Islet precursor cell (in vitro differentiated cells): ENCODE measurements at places on chromosomes 7 and 10.
A peak's percentile ranks its signal among the peaks of the same experiment; 100 is the strongest.

GRCh38 chr7:81190997-81191768 lies 272.3 kb upstream of the SEMA3C start:
- DNase-seq = no peak

DNA sequence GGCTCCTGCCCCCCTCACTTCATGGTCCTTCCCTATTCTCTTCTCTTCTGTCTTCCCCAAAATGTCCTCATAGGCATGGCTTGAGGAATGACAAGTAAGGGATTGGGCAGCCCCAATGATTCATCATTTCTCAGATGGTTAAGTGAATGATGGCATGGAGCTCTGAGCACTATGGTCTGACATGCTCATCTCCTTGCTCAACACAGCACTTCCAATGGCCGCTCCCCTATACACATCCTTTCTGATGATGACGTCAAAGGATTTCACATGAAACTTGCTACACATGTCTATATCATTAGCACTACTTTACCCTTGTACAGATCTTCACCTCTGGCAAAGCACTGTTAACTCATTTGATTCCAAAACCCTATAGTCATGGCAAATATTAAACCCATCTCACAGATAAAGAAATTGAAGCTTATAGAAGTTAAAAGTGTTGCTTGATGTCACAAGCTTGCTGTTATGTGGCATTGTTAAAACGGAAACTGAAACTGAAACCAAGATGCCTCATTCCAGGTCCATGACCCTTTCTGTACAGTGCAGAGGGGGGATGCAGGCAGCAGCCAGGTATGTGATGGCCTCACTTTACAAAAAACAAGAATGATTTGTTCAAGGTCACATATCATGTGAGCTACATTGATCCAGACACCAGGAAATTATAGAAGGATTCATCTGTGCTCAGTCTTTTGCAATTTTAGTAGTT lies 90.0 kb upstream of the PLXNA4 start:
- DNase-seq = peak; percentile 10

- DNase-seq = no peak
Observed at GRCh38 chr10:91328320-91328984, 81.7 kb upstream of the HECTD2 start.

- DNase-seq = peak; percentile 52
Observed at GRCh38 chr7:131931370-131931769, 374.9 kb upstream of the PODXL start.

DNA sequence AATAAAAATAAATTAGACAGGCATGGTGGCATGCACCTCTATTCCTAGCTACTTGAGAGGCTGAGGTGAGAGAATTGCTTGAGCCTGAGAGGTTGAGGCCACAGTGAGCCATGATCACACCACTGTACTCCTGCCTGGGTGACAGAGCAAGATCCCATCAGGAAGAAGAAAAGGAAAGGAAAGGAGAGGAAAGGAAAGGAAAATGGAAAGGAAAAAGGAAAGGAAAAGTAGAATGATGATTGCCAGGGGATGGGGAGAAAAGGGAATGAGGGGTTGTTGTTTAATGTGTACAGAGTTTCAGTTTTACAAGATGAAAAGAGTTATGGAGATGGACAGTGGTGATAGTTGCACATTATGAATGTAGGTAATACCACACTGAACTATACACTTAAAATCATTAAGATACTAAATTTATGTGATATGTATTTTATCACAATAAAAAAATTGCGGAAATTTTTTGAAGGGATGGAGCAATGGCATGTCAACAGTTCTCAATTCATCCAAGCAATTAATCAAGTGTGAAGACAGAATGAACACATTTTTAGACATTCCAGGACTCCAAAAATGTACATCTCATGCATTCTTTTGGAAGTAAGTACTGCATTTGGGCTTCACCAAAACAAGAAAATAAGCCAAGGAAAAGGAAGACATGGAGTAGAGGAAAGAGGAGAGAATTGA lies 44.3 kb downstream of the IL6 start:
- DNase-seq = no peak

- DNase-seq = no peak
Observed at GRCh38 chr10:11179516-11180105, 161.9 kb downstream of the CELF2 start.

GRCh38 chr7:136677471-136678365 lies 190.7 kb upstream of the CHRM2 start:
- DNase-seq = peak; percentile 90

DNA sequence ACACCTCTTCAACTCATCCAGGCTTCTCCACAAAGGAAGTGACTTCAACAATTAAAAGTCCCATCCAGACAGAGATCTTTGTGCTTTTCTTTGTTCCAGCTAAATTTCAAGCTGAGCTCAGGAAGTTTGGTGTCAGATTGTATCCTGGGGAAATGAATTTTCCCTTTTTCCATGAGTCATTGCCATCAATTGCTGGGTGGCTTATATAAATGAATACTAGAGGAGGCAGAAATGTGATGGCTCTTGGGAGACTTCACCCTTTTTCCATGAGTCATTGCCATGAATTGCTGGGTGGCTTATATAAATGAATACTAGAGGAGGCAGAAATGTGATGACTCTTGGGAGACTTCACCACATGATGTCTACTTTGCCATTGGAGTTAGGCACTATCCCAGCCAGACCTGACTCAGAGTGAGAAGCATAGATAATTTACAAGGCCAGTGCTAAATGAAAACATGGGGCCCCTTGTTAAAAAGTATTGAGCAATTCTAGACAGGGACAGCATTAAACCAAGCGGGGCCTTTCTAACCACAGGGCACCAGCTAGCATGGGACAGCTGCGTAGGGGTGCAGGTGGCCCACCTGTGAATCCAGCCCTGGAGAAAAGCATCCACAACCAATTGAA lies 339.2 kb upstream of the PODXL start:
- DNase-seq = peak; percentile 52

GRCh38 chr10:97573672-97574071 lies 1.1 kb downstream of the ANKRD2 start:
- DNase-seq = no peak

DNA sequence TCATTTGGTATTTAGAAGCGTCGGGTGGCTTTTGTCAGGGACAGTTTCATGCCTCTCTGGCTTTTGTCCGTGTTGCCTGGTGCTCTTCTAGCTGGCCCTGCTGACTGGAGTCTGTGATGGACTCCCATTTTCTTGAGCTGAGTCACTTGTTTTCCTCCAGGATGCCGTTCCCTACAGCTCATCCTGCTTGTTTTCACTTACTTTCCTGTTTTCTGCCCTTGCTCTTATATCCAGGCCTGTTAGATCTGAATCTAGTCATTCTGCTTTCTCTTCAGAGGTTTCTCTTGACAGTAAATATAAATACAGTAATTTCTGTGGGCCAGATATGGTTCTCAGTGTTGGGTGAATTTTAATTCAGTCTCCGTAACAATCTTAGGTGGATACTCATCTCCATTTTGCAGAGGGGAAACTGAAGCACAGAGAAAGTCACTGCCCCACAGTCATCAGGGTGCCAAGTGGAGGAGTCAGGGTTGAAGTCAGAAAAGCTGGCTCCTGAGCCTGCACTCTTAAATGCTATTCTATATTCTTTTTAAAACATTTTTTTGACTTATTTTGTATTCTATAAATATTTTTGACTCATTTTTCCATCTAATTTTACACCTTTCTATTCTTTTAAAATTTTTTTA lies 85.4 kb downstream of the CCNY start:
- DNase-seq = peak; percentile 94

- DNase-seq = no peak
Observed at GRCh38 chr10:119705434-119705831, 20.4 kb upstream of the INPP5F start.

- DNase-seq = peak; percentile 67
Observed at GRCh38 chr7:91267171-91267955, 3.1 kb downstream of the FZD1 start.

DNA sequence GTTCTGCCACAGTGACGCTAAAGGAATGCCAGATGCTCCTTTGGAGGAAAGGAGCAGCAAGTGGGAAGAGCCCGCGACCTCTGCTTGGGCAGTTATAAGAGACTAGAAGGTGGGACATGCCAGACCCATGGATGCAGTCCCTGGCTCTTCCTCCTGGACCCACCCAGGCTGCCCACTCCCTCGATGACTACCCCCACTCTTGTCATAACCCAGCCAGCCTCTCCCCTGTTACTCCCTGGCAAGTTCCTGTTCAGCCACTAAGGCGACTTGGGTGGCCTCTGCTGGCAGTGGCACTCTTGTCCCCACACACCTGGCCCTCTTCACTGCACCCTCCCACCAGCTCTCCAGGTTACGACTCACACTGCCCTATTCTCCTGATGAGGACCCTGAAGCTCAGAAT lies 33.5 kb downstream of the COL13A1 start:
- DNase-seq = no peak

GRCh38 chr7:99897322-99898022 lies 20.6 kb upstream of the OR2AE1 start:
- no peak for DNase-seq

DNA sequence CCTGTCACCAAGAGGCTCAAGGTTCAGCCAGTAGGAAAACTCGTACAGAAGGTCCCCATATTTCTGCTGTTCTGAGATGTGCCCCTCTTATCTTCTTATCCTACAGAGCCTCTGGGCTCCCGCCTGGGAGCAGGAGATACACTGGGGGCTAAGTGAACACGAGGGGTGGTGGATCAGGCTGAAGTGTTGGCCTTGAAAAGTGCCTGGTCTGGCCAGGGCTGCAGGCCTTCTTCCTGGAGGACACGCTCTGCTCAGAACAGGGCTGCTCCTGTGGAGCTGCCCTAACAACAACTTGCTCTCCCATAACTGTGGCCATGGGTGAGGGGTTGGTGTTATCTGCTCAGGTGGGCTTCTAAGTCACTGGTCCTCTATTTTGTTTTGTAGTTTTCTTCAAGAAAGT lies 33.7 kb downstream of the C10orf120 start:
- peak; percentile 22 for DNase-seq

- DNase-seq = no peak
Observed at GRCh38 chr7:883055-884021, 7.0 kb downstream of the GET4 start.

GRCh38 chr10:127840884-127841283 lies 51.9 kb downstream of the CLRN3 start:
- DNase-seq = no peak

GRCh38 chr7:120400806-120401455 lies 128.0 kb downstream of the KCND2 start:
- no peak for DNase-seq

- DNase-seq = no peak
Observed at GRCh38 chr7:131455546-131455945, 100.9 kb downstream of the PODXL start.

DNA sequence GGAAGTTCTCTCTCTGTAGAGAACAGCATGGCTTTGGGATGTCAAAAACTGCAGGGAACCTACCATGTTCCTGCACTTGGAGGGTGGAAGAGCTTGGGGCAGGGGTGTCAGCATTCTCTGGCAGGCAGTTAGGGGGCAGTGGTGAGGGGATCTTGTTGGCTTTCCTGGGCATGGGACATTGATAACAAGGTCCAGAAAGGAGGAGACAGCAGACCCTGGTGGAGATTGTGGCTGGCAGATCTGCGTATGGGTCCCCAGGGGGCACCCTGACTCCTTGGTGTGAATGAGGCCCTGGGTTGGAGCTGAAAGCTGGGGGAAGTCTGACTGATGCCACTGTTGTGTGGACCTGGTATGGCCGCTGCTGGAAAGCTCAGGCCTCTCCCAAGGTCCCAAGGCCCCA lies 22.9 kb upstream of the CAMK2B start:
- DNase-seq = peak; percentile 61

GRCh38 chr7:98240961-98241673 lies 10.9 kb downstream of the TECPR1 start:
- DNase-seq = peak; percentile 75

DNA sequence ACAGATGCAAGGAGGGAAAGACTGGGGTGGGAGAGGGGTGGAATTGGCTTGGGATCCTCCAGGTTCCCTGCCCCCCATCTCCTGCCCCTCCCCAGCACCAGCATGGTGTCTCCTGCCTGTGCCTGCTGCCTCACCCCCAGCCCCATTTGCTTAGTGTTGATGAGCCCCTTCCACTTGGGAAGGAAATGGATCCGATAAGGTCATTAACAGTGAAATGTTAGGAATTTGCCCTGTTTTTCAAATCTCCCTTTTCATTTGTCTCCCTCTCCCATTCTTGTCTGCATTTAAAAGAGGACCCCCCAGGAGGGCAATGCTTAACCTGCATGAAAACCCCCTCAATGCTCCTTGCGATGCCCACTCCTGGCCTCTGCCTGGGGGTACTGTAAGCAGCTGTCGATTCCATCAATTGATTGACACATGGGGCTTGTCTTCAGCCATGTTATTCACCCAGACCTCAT lies 51.5 kb downstream of the HK1 start:
- DNase-seq = no peak

- no peak for DNase-seq
Observed at GRCh38 chr7:149832332-149833041, 5.7 kb upstream of the ZNF862 start.

DNA sequence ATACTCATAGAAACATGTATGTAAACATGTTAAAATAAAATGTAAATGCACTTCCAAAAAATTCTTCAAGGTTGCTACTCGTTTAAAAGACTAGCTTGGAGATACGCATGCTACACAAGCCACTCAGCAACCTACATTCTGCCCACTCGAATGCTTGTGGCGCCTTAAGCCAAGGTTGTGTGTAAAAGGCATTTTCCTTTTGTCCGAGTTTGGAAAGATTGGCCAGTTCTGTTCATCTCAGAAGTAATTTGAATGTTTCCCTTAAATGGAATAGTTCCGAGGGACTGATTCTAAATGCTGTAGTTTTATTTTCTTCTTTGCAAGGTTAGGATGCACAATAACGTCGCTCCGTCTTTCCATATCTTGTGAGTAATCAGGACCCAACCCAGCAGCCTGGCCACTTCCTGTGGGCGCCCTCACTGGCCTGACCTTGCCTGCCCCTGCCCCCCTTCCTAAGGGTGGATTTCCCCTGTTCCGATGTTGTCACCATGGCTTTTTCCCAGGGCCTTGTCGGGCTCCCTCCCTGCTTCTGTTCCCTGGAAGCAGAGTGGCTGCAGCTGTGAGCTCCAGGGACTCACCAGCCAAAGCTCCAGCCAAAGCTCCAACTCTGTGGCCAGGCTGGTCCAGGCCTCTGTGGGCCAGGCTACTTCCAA lies 70.6 kb downstream of the PTPRE start:
- DNase-seq = peak; percentile 70

DNA sequence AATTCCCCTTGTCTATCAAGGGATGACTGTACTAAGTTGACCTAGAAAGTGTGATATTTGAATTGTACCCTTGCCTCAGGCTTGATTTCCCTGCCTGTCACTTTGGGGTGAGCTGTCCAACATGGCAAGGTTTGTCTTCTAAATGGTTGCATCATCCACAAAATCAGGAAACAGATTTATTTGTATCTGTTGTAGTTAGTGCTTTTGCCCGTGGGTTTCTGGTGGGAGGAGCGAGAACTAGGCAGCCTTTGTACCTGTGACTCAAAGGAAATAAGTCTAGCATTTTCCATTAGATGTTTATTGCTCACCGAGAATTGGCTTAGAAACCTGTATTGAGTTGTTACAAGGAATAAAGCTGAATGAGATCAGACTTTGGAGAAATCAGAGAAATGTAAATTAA lies 650.8 kb downstream of the LRMDA start:
- no peak for DNase-seq

- peak; percentile 32 for DNase-seq
Observed at GRCh38 chr7:101893341-101894082, 76.1 kb downstream of the CUX1 start.

- no peak for DNase-seq
Observed at GRCh38 chr7:46164629-46165028, 243.6 kb upstream of the IGFBP3 start.

- no peak for DNase-seq
Observed at GRCh38 chr7:121406461-121406860, 10.4 kb upstream of the FAM3C start.
